Naive thymus-derived CD4-positive, alpha-beta T cell (primary cell): ENCODE measurements at places on chromosomes 11 and 22.

DNA sequence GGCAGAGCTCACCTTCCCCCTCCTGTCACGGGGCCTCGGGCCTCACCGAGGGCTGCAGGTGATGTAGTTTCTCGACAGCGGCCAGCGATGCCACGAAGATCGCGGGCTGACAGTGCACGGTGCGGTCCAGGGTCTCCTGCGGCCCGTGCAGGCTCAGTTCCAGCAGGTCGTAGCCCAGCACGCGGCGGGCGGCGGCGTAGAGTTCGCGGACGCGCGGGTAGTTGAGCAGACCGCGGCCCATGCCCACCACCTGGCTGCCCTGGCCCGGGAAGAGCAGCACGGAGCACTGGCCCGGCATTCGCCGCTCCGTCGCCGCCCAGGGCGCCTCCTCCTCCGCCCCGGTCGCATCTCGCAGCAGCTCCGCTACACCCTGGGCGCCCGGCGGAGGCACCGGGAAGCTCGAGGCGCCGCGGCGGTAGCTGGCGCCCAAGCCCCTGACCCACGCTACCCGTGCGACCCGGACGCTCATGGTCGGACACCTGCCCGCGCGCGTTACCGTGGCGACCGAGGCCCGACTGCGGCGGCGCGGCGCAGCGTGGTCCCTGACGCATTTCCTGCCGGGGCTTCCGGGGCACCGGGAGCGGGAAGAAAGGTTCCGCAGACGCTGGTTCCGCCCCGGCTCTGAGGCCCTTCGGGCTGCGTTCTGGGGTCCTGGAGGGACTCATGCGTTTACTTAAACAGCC lies at the start of gene MCAT:
MCAT (minus strand) TSS at position 519 of the 683 bp plus-strand sequence; CDS start at position 469, 50 bp downstream.
- DNase-seq = peak; percentile 71

DNA sequence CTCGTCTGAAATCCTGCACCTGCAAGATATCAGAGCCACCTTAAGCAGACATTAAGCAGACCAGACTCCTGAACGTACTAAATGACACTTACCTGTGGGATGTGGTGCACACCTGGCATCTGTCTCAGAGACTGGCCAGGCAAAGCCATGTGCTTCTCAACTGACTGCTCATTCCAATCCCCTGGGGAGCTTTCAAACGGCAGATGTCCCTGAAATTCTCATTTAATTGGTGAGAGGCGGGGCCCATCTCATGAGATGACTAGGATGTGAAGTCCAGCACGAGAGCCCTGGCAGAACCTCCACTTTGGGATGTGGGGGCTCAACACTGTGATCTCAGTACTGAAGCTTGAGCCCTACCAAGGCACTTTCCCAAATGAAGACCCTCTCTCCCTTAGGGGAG lies 84.9 kb upstream of the HMGXB4 start:
- DNase-seq = no peak

DNA sequence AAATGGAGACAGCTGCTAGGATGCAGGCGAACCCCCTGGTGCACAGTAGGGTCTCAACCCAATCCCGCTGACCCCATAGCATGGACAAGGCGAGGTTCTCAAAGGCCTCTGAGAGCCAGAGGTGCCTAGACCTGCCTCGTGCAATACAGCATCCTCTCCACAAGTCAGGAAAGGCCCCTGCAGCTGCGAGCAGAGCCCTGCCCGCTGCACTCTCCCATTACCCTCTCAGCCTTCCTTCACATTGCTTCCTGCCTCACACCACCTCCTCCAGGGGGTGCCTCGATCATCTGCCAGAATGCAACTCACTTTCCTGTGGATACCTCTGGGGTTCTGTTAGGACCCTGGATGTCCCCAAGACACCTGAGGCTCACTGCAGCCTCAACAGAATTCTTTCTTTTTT lies 42.8 kb upstream of the TCF20 start:
- no peak for DNase-seq

DNA sequence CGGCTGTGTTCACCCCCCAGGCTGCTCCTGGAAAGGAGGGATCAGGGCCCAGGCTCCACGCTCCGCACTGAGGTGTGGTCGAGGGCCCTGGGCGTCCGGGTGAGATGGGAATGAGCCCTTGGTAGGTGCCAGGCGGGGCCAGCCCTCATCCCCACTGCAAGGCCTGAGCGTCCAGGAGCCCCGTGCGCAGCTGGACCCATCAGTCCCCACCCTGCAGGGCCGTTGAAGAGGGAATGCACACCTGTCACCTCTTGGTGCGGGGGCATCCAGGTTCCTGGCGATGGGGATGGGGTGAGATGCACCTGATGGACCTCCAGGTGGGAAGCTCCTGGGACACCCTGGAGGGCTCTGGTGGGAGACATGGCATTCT lies 72.2 kb downstream of the KCNQ1 start:
- DNase-seq = no peak

DNA sequence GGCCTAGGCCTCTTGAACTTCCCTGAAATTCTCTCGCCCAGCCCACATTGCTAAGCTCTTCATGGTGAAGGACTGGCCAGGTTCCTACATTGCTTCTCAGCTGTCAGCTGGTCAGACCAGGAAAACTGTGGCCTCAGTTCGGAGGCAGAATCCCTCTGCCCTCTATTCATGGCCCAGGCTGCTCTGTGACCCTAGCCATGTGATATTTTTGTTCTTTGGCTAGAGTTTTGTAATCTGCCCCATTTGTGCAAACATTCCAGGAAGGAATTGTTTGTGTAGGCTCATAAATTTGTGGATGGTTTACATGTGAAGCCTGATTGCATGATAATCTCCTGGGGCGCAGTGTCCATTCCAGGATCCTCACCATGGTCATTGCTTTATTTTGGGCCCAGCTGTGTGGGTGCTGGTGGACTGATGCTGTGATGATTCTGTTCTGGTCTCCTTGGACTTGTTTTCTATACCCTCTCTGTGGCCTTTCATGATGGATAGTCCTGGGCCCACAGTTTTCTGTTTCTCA lies 149.1 kb upstream of the E2F8 start:
- DNase-seq = no peak

GRCh38 chr11:94507485-94507884 lies 4.8 kb upstream of the C11orf97 start:
- no peak for DNase-seq

DNA sequence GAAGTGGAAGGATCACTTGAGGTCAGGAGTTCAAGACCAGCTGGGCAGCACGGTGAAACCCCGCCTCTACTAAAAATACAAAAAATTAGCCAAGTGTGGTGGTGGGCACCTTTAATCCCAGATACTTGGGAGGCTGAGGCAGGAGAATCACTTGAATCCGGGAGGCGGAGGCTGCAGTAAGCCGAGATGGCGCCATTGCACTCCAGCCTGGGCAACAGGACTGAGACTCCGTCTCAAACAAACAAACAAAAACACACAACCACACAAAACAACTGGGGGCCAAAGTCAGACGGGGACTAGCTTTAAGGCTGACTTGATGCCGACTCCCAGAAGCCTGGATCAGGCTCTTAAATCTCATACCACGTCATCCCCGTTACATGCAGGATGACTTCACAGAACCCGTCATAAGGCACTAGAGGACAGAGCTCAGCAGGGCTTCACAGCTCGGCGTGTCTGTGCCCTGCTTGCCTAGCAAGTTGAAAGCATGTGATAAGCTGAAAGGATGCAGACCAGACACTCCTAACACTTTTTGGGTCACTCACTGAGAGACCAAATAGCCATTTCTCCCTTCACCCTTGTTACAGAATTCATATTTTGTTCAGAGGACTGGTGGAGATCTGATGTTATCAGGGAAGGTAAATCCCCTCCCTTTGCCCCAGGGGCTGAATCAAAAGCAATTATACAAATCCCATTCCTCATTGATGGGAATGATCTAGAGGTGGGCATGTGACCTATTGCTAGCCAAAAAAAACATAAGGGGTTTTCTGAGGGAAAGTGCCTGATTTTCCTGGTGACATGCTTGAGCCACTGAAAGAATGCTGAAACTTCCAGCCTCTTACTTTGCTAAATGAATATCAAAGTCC lies 65.4 kb downstream of the GAB2 start:
- DNase-seq = no peak

- DNase-seq = no peak
These were observed 14.4 kb upstream of the UPK3A start for GRCh38 chr22:45270095-45271020.

GRCh38 chr22:46490538-46490937 lies 46.9 kb downstream of the CELSR1 start:
- no peak for DNase-seq
